Activated CD8-positive, alpha-beta memory T cell treated with anti-CD3 and anti-CD28 coated beads for 1 hour (primary cell): ENCODE measurements at places on chromosomes 11 and 22.

GRCh38 chr11:35017528-35018342, 101.3 kb downstream of the PDHX start:
- DNase-seq: no peak

- DNase-seq: no peak
These were observed 157.5 kb downstream of the KIRREL3 start for GRCh38 chr11:126843096-126843495.

DNA sequence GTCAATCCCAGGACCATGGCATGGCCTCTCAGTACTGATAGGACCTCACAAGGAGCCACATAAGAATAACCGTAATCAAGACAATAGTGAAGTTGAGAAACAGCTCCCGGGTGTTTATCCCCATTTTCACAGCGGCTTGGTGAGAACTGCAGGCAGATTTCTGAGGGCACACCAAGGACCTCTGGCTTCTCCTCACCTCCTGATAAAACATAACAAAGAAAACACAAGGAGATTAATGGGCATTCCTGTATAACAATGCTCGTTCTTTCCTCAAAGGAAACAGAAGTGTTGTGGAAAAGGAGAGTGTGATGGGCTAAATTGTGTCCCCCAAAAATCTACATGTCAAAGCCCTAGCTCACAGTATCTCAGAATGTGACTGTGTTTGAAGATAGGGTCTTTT, 4.0 kb downstream of the SLN start:
- no peak for DNase-seq

DNA sequence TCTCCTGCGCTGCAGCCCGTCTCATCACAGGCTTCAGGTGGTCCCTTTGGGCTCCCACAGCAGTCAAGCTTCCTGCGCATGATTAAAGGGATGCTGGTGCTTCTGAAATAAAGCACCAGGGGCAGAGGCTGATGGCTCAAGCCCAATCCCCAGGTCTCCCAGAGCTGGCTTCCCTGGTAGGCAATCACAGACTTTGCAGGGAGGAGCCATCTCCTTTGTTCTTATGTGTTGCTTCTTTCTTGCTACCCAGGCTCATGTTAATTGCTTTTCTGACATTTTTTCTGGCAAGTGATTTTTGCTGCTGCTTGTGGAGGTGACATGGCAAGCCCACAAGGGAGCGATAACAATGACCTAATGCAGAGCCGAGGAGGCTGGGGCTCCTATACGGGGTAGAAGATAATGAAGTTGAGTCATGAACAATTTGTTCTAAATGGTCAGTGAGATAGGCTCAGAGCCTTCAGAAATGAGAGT, 25.2 kb upstream of the PLET1 start:
- no peak for DNase-seq
